Aorta (tissue), 5 donors: ENCODE measurements at places on chromosomes 3 and 15.

DNA sequence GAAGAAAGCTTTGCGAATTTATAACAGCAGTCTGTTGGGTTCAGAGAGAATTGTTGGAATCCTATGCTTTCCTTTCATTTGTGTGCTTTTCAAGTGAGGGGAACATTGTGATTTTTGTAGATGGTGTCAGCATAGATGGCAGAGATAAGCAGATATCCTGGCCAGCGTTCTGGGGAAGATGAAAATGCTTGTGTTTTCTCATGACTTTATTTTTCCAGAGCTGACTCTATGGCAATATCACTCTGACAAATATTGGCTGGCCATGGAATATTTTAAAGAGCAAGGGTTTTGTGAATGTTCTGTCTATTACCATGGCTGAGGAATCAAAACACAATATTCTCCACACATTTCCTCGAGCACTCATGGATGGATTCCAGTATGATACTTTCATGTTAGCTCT is 108.8 kb downstream of the MITF start:
- DNase-seq, result no peak

- no peak for DNase-seq
These were observed 149.7 kb upstream of the SYNPR start for GRCh38 chr3:63128380-63128779.

DNA sequence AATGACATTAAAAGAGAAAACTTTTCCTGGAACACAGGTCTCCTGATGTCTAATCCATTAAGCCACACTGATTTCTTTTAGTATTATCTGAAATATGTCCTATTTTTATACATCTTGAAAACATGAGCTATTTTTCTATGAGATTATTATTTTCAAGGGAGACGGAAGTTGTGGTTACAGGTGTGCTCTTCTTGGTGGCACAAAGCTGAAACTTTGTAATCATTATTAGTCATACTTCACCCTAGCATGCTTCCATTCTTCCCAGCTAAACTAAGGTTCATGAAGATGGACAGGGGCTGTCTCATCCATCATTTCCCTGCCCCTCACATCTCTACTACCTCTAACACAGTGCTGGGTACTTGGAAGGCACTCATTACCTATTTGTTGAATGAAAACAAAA is 85.6 kb upstream of the POU1F1 start:
- DNase-seq, result no peak

- DNase-seq, result no peak
These were observed 101.5 kb upstream of the MYO5C start for GRCh38 chr15:52397118-52397517.
